SK-N-DZ (cell line): ENCODE measurements at places on chromosomes 7 and 10.

GRCh38 chr7:24572997-24573553, at the start of gene PALS2:
Gene PALS2, plus strand, starts transcription at chr7:24573452. Its CDS starts 50,216 bp downstream, at chr7:24623668.
- DNase-seq: peak; percentile 78

DNA sequence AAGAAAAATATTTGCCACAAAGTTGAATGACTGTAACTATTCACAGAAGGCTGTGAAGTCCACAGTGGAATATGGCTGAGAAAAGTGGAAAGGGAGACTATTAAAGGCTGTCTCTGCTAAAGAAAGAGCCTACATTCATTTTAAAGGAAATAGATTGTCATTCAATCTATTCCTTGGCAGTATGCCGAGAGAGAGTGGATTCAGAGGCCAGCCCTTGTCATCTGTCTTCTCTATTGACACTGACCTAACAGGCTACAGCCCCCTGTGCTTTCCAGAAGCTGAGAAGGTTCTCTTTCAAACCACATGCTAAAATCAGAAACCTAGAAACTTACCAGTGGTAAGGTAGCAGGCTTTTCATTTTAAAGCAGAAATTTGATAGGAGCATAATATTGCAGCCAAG, 12.1 kb downstream of the ODAD2 start:
- DNase-seq: no peak

DNA sequence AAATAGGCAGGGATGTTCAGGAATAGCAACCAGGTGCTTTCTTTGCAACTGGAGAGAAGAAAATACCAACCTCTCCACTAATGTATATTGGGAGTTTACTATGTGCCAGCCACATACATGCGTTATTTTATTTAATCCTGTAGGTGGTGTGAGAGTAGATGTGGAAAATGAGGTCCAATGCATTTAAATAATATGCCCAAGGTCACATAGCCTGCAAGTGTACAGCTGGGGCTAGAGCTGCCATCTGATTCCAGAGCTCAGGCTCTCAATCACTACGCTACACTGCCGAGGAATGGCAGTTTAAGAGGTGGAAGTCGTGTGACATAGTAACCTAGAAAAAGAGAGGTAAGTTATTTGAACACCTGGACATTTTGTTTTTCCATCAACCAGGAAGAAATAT, 277.0 kb downstream of the EXOC4 start:
- peak; percentile 6 for DNase-seq

GRCh38 chr10:3961082-3961481, 176.1 kb upstream of the KLF6 start:
- no peak for DNase-seq

- no peak for DNase-seq
Observed at GRCh38 chr7:29917641-29918040, 72.0 kb downstream of the SCRN1 start.

GRCh38 chr10:16992611-16993119, 136.9 kb downstream of the CUBN start:
- DNase-seq: no peak

DNA sequence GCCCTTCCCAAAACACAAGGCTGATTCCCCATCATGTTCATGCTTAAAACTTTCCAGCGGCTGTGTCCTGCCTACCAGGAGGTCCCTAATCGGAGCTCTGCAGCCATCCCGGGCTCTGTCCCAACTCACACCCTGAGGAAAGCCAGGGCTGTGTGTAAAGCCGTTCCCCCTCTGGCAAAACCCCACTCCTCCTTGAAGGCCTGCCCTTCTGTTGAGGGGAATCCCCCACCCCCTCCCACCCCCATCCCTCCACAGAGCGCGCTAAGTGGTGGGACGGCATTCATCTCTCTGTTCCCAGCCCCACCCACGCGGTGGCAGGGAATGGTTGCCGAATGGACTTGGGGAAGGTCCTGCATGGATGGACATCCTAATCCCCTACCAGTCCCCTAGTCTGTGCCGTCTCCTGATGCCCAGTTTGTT, 667 bp upstream of the TMEM120A start:
- DNase-seq: no peak

DNA sequence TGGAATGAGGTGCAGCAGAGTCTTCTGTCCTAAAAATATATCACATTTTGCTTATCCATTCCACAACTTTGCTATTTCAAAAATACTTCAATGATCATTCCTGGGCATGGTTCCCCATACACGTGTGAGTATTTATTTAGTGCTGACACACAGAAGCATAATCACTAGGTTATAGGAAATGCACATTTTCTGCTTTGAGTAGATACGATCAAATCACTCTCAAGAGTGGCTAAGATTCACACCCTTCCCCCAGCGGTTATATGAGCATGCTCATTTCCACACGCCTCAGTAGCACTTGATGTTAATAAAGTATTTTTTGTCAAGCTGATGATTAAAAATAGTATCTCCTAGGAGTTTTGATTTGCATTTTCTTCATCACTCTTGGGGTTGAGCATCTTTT, 93.5 kb upstream of the LRRC4 start:
- DNase-seq: no peak

DNA sequence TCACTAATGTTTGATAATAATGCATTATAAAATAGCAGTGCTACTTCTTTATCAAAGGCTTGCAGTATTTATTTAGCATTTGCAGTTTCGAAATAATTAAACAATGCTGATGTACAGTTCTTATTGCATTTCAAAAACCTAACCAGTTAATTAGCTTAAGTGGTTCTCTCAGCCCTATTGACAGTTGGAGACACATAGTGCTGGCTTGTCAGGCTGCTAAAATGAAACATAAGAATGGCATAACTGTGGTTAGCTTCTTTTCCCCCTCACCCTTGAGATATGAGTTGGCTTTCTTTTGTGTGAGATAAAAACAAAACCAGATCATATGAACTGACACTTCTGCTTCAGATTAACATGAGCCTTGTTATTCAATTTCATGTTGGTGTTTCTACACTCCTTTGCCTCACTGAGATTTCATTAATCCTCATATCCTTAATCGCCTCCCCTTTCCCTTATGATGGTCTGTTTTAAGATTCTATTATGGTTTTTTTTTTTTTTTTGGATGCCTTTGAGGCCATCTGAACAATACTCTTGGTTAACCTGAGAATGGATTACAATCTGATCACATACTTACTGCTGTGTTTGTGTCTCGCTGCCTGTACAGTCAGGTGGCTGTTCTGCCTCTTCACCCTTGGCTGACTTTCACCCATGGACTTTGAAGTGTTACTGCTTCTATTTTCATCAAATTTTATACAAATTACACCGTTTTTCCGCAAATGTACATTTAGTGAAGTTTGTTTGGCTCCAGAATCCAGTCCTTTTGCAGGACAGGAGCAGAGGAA, 108.0 kb downstream of the SDK1 start:
- no peak for DNase-seq

DNA sequence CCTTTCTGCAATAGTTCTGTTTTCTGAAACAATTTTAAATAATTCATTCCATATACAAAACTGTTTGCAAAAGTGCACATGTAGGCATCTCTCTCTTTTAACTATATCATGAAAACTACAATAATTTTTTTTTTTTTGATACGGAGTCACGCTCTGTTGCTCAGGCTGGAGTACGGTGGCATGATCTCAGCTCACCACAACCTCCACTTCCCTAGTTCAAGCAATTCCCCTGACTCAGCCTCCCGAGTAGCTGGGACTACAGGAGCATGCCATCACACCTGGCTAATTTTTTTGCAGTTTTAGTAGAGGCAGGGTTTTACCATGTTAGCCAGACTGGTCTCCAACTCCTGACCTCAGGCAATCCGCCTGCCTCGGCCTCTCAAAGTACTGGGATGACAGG, 44.0 kb upstream of the SEMA3A start:
- no peak for DNase-seq

GRCh38 chr7:38902449-38902848, 6.5 kb downstream of the VPS41 start:
- no peak for DNase-seq

- DNase-seq: no peak
Observed at GRCh38 chr7:50651271-50651989, 86.2 kb upstream of the DDC start.

- DNase-seq: no peak
Observed at GRCh38 chr10:102785818-102786217, 42.1 kb downstream of the WBP1L start.

DNA sequence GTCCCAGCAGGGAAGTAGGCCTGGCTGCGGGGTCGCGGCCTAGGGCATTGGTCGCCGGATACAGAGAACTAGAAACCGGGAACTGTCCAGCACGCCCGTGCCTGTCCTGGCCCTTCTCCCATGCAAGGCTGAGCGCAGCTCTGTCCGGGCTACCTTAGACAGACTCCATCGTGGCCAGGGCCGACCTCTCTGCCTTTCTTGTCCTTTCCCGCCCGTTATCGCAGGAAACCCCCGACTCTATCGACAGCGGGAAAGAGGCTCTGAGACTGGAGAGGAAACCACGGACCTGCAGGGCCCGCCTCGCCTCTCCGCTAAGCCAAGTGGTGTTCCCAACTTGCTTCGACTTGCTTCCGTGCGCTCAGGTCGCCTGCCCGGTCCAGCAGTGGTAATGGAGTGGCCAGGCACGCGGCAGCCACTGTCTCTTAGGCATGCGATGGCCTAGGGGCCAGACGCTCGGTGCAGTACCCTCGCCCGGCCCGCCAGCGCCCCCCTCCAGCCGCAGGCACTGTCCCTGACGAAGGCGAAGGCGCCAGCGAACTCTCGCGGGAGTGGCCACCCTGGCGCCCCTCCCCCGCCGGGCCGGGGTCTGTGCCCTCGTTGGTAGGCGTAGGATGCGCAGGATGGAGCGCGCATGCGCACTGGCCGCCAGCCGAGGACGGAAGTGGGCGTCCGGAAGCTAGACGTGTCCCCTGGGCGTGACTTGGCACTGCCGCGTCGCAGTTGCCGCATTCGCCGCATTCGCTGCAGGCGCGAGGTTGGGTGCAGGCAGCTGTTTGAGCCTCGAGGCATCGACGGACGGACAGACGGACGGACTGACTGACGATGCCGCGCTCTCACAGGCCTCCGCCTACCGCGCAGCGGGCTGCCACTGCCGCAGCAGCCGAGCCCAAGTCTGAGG, 54.4 kb downstream of the MCMBP start:
- DNase-seq: no peak

- DNase-seq: no peak
Observed at GRCh38 chr10:28624351-28624750, 53.0 kb upstream of the BAMBI start.

GRCh38 chr10:50552308-50552707, 71.4 kb downstream of the SGMS1 start:
- no peak for DNase-seq

GRCh38 chr10:111137587-111137986, 60.8 kb downstream of the ADRA2A start:
- DNase-seq: no peak

GRCh38 chr10:129870961-129871621, 93.0 kb downstream of the EBF3 start:
- peak; percentile 99 for DNase-seq

DNA sequence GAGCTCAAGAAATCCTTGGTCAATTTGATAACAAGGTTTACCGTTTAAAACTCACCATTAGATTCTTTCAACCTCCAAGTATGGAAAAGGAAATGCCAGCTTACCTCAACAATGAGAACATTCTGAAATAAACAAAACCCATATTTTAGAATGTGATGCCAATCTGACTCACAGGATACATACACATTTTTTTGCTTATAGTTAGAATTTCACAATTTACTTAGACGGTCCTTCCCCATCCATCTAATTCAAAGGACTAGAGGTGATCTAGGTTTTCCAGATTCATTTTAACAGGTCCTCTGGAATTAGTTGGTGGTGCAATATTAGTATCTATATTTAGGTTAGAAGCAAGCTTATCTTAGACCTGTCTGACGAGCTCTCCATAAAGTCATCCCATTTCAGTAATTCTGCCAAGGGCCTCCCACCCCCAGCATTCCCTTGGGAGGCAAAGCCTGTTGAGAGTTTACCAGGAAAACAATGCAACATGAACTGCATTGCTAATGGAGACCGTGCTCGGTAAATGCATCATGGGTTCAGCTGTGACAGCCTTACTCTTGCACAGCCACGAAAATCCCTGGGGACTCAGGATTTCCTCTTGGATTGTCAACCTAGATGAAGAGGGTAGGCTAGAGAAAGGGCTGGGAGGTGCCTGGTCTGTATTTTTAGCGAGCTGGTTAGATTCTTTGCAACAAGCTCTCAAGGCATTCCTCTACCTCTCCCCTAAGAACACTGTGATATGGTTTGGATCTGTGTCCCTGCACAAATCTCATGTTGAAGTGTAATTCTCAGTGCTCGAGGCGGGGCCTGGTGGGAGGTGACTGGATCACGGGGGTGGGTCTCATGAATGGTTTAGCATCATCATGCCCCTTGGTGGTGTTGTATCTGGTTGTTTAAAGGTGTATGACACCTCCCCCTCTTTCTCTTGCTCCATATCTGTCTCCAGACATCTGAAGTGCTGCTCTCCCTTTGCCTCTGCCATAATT, 93.8 kb downstream of the PRTFDC1 start:
- DNase-seq: peak; percentile 40

GRCh38 chr7:87218796-87219544, 562 bp downstream of the TMEM243 start:
- no peak for DNase-seq

DNA sequence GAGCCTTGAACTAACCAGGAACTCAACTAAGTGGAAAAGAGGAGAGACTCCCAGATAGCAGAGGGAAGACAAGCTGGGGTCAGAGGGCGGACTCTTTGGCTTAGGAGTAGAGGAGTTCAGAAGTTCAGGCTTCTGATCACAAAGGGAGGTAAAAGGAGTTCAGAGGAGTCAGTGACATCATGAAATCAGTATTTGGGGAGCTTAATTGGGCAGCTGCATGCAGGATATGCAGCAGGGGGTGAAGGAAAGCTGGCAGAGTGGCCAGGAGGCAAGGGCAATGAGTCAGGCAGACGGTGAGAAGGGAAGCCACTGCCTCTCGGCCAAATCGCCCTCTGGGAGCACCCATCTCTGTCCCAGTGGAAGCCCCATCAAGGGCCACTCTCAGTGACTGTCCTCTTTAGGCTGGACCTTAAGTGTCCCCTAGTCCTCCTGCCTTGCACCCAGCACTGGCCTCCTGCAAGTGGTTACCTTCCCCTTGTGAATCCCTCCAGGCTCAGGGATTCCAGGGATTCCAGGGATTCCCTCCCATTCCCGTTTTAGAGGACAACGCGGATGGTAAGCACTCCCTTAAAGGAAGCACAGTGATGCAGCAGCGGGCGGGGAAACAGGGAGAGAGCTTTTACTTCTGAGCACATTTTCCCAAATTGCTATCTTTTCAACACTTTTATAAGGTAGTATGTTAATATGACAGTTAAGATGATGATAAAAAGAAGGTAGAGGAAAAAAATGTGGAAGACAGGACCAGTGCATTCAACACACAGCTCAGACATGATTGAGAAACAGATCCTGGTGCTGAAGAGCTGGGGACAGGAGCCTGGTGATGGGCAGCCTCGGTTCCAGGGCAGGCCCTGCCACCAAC, 72.6 kb downstream of the KCNMA1 start:
- DNase-seq: no peak
